ENCODE measurements at places on chromosomes 12 and 14.

DNA sequence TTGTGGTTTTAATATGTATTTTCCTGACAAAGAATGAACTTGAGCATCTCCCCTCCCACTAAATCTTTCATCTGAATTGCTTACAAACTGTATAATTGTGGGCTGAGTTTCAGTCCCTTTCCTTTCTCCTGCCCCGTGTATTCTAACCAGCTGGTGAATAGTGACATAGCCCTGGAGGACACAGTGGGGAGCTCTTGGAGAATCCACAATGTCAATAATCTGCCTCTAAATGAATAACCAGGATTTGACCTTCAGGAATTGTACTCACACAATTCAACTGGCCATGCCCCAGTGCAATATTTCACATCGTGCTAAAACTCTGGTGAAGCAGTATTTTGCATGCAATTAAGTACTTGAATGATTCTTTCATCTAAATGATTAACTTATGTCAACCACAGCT lies 177.2 kb downstream of the C12orf42 start:
- no peak for DNase-seq

DNA sequence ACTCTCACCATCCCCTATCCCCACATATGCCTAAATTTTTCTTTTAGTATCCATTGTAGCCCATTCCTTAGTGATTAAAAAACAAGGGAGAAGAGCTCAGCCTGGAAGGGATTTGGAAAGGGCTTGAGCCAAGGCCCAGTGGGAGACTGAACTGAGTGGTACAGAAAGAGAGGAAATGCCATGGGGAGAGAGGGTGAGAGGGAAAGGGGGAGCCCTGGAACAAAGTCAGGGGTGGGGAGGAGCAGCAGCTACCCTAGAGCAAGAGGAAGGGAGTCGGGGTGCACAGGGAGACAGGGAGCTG lies 2.6 kb upstream of the ATN1 start:
- no peak for DNase-seq

GRCh38 chr12:109385339-109386058 lies 37.8 kb downstream of the MYO1H start:
- no peak for DNase-seq

DNA sequence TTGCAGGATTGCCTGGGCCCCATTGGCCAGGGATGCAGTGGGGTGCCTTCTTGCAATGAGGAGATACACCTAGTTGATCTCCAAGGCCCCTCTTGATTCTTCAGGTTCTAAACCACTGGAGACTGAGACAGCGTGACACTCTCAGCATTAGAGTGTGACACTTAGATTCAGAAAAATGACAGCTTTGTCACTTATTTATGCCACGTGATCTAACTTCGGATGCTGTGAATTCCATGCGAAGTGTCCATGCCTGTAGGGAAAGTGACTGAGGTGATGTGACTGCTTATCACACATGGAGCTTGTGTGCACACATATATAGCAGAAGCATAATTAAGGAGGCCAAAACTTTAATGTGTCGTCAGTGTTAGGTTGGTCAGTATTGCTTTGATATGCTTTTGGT lies 30.4 kb downstream of the FBXW8 start:
- DNase-seq: no peak

- DNase-seq: no peak
Measured at GRCh38 chr14:56172571-56172971, 54.4 kb downstream of the PELI2 start.

DNA sequence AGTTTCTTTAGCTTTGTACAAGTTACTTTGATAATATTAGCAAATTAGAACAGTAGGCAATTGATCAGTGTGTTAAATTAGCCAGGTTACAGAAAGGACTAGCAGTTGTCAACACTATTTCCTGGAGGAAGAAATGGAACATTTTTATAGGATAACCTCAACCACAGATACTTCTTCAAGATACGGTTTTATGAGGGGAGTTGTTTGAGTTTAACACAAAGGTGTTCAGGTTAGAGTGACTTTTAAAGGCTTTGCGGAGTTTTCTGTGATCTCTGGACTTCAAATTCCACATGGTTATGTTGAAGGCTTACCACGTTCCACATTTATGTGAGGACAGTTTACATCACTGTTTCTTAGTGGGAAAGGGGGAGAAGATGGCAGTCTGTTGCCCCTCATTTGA lies 19.3 kb downstream of the YARS2 start:
- no peak for DNase-seq

- DNase-seq: no peak
Measured at GRCh38 chr14:99569725-99570543, 34.1 kb downstream of the CCDC85C start.

DNA sequence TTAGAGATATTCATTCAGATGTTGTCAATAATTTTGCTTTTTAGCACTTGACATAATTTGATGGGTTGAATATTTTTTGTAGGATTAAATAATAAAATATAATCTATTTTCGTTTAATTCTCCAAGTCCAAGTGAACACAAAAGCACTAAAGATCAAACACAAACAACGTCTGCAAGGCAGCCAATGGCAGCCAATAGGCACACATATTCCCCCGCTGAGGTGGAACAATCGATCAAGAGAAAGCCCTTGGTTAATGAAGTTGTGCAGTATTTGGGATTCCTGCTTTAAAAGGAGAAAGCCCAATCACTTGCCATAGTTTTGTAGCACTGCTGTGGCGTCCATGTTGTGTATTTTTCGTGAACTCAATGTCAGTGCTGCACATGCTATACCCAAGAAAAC lies 1.5 kb downstream of the DHRS7 start:
- DNase-seq: no peak

GRCh38 chr12:51635346-51635745 lies 44.3 kb downstream of the SCN8A start:
- no peak for DNase-seq

DNA sequence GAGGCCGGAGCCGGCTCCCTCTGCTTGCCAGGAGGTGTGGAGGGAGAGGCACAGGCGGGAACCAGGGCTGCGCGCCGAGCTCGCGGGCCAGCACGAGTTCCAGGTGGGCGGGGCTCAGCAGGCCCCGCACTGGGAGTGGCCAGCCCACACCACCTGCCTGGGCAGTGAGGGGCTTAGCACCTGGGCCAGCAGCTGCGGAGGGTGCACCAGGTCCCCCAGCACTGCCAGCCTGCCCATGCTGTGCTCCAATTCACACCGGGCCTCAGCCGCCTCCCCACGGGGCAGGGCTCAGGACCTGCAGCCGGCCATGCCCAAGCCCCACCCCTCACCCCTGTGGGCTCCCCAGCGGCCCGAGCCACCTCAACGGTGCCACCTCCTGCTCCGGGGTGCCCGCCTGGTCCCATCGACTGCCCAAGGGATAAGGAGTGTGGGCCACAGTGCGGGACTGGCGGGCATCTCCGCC lies 72.4 kb upstream of the PPP2R5C start:
- DNase-seq: no peak

- no peak for DNase-seq
Measured at GRCh38 chr12:80101126-80101525, 1.8 kb downstream of the OTOGL start.

GRCh38 chr12:99146730-99147129 lies 500.8 kb upstream of the GARIN6 start:
- DNase-seq: no peak

DNA sequence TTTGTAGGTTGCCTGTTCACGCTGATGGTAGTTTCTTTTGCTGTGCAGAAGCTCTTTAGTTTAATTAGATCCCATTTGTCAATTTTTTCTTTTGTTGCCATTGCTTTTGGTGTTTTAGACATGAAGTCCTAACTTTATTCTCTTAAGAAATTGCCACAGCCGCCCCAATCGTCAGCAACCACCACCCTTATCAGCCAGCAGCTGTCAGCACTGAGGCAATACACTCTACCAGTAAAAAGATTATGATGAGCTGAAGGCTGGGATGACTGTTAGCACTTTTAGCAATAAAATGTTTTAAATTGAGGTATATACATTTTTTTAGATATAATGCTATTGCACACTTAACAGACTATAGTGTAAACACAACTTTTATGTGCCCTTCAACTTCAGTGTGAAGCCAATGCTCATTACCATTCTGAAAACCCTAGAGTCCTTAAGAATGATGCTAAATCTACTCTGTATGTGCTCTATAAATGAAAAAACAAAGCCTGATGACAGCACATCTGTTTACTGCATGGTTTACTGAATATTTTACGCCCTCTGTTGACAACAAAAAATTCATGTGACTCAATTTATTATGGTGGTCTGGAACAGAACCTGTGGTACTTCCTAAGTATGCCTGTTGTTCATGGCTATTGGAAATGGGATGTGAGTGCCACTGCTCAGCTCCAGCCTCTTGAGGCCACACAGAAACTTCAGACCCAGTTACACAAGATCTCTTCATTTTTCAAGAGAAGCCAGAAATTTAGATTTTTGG lies 197.4 kb downstream of the DUSP6 start:
- no peak for DNase-seq

GRCh38 chr14:61631045-61631687 lies 64.1 kb upstream of the HIF1A start:
- DNase-seq: no peak

DNA sequence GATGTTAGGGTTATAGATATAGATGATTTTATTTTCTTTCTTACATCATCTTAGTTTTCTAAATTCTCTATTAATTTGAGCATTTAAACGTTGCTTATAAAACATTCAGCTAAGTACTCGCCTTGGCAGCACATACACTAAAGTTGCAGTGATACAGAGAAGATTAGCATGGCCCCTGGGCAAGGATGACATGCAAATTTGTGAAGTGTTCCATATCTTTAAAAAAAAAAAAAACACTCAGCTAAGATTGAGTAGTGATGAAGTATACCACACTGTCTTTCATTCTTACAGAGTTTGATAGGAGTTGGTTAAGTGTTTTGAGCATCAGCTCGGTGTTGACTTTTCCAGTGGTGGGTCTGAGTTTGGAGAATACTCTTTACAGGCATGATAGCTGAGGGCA lies 72.3 kb downstream of the FRMD6 start:
- DNase-seq: no peak

DNA sequence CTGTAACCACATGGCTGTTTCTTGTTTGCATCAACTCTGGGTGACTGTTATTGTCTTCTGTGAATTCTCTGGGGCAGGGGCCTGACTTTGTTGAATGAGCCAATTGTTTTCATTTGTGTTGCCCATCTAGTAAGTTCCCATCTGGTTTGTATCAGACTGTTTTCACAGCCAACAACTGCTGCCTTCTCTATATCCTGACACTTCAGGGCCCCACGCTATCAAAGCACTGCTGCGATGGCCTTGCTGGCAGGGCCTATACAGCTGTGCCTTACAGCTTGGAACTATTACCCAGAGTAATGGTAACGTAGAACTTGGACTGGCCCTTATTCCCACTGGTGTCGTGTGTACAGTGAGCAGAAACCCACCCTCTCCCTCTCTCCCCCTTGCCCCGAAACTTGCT lies 104.3 kb upstream of the DACT1 start:
- no peak for DNase-seq

GRCh38 chr12:48004053-48004941 lies at the start of gene COL2A1:
TSS of gene COL2A1 (minus strand) at chr12:48004476. CDS start at chr12:48004321, 155 bp downstream.
- peak; percentile 36 for DNase-seq

DNA sequence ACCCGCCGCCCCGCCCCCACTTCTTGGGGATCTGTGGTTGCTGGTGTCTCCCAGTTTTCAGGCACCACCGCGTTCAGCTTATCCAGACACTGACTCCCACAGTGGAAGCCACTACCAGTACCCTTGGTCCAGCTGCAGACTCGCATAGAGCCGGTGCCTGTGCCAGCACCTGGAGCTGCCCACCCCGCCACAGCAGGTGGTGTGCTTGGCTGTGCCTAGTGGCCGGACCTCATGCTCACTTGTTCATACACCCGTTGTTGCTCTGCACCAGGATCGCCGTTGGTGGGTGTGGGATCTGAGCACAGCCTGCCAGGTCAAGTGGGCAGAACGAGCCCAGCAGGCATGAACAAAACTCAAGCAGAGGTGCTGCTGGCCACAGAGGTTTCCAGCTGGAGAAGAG lies 673.2 kb downstream of the RERGL start:
- DNase-seq: no peak

DNA sequence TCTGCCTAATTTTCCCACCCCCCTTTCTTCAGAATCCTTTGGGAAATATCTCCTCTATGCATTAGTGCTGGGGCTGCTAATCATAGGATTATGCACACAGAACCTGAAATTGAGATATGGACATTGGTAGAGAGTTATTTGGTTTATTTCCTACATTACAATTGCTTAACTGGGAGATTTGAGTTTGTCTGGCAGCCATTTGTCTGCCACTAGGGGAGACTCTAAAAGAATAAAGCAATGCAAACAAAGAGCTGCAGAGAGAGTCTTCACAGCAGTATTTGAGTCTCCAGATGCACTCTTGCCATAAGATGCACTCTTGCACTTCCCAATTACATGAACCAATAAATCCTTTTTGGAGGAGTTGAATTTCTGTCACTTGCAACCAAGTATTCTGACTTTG lies 12.0 kb upstream of the PCNX4 start:
- DNase-seq: no peak

DNA sequence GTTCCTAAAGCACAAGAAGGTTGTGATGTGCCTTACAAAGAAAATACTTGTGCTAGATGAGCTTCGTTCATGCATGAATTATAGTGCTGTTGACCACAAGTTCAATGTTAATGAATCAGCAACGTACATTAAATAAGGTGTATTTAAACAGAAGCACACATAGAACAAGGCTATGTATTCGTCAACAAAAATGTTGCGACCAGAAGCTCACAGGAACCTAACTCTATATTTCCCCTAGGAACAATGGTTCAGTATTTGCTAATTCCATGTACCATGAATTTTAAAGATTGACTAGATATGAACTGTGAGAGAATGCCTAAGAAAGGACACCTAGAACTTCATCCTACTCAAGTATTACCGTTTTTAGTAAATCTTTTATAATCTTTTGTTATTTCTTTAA lies 149.6 kb downstream of the ITPR2 start:
- DNase-seq: no peak

- peak; percentile 66 for DNase-seq
Measured at GRCh38 chr12:64796205-64796845, 28.1 kb upstream of the TBC1D30 start.

- no peak for DNase-seq
Measured at GRCh38 chr12:38175538-38175937, 141.0 kb upstream of the ALG10B start.

- no peak for DNase-seq
Measured at GRCh38 chr14:67932708-67933246, 113.2 kb downstream of the RAD51B start.

- DNase-seq: no peak
Measured at GRCh38 chr12:56040963-56041551, 661 bp upstream of the RPS26 start.

GRCh38 chr14:104870368-104871144 lies 5.5 kb downstream of the CEP170B start:
- peak; percentile 69 for DNase-seq

DNA sequence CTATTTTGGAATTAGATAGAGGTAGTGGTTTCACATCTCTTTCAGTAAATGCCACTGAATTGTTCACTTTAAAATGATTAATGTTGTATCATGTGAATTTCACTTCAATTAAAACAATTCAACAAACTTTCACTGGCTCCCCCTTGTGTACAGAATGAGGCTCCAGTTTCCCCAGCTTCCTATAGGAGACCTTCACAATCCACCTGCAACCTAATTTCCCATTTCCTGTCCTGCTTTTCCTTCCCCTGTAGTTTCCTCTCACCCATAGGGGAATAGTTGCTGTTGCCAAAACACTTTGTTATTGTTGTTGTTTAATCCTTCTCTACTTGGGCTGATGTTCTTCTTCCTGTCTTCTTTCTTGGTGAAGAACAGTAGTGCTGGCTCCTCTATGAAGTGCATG lies 59.8 kb downstream of the NPAS3 start:
- DNase-seq: no peak

Measured in activated naive CD8-positive, alpha-beta T cell treated with anti-CD3 and anti-CD28 coated beads, Interleukin-2, amount 50 U/mL, for 24 hours (primary cell).